ENCODE measurements at places on chromosomes 5 and 9.

GRCh38 chr5:104345222-104346016, 782.8 kb upstream of the NUDT12 start:
- no peak for DNase-seq

DNA sequence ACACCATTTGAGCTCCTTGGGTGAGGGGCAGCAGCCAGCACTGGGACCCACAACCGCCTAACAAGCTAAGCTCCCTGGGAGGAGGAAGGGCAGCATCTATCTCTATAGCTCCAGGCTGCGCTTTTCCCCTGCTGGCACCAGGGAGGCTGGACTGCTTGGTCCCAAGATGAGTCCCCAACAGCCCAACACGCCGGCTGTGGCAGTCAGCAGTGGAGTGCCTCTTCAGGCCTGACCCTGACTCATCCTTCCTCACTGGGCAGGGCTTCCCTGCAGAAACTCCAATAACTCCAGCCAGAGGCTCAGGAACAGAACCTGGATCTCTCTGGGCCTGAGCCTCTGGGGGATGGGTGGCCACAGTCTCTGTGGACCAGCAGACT, 113.7 kb upstream of the ADAMTS16 start:
- no peak for DNase-seq

GRCh38 chr5:33260098-33260497, 180.7 kb upstream of the TARS1 start:
- DNase-seq = no peak

DNA sequence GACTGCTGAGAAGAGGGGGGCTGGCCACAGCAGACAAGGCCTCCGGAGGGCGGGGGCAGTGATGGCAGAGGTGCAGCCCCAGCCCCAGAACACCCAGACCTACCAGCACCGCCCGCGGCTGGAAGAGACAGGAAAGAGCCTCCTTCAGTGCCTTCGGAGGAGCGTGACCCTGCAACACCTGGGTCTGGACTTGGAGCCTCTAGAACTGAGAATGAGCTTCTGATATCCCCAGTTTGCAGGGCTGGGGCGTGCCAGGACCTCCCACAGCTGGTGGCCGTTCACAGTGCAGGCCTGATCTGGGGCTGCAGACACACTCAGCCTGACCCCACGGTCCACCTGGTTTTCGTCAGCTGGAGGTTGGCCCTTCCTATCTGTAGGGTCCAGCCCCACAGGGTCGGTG, 9.1 kb downstream of the LCN10 start:
- DNase-seq = no peak

DNA sequence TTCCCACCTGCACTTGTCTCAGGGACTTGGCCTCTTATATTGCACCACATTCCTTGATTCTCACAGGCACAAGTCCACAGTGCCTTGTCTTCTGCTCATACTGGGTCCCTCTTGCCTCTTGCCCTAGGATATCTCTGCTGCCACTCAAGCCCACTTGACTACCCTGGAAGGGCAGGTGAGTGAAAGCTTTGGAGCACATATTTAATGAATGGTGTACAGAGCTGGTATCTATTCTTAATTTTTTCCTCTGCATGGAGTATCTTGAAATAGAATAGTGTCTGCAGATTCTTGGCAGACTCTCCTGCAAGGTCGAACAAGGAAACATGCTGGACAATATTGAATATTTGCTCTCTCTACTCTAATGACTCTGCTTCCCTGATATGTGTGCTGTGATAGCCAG, 1248.0 kb downstream of the MAT2B start:
- no peak for DNase-seq

- DNase-seq = no peak
These were observed 58.2 kb upstream of the GGTA1 start for GRCh38 chr9:121557581-121558447.

All from SK-N-MC (cell line).